Uterus (tissue), 4 donors: ENCODE measurements at places on chromosomes 4 and X. TPM values are rescaled to one million over a fixed set of nuclear protein-coding genes. Genes with fewer than 3 reads are reported as not detected.

GRCh38 chr4:40446839-40447238, 111.7 kb downstream of the CHRNA9 start:
- H3K4me1 ChIP-seq, result no peaks in the 10 kb centered on the region
- no peak overlapping the region for H3K27ac ChIP-seq
- no peak for DNase-seq
- H3K36me3 ChIP-seq, result no peaks in the 10 kb centered on the region
- H3K4me3 ChIP-seq, result no peak overlapping the region
- no peaks in the 10 kb centered on the region for H3K27me3 ChIP-seq

GRCh38 chr4:55440786-55441185, 45.0 kb downstream of the TMEM165 start:
- H3K27me3 ChIP-seq, result no peaks in the 10 kb centered on the region
- H3K4me3 ChIP-seq, result no peak overlapping the region
- no peak overlapping the region for H3K27ac ChIP-seq
- H3K36me3 ChIP-seq, result no peaks in the 10 kb centered on the region

SPINK2 gene
- total RNA-seq, result not detected

GRCh38 chr4:7399440-7400234, 35.1 kb downstream of the PSAPL1 start:
- H3K4me1 ChIP-seq, result no peaks in the 10 kb centered on the region
- no peak for DNase-seq
- H3K4me3 ChIP-seq, result no peak overlapping the region
- H3K36me3 ChIP-seq, result no peaks in the 10 kb centered on the region
- no peak overlapping the region for H3K27ac ChIP-seq

DNA sequence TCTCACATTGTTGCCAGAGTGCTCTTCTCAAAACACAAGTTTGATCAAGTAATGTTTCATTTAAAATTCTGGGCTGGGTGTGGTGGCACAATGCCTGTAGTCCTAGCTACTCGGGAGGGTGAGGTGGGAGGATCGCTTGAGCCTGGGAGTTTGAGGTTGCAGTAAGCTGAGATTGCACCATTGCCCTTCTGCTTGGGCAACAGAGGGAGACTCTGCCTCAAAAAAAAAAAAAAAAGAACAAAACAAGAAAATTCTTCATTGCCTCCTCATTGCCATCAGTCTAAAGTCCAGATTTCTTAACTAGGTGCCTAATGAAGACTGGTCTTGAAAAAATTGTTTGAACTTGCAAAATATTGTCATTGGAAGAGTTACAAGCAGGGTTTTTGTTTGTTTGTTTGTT, 120.1 kb downstream of the MFAP3L start:
- H3K27ac ChIP-seq, result no peak overlapping the region
- no peaks in the 10 kb centered on the region for H3K36me3 ChIP-seq
- DNase-seq, result no peak
- no peaks in the 10 kb centered on the region for H3K27me3 ChIP-seq
- H3K4me3 ChIP-seq, result no peak overlapping the region
- H3K4me1 ChIP-seq, result no peaks in the 10 kb centered on the region

CETN2 gene
- total RNA-seq, result 44.1 TPM

DNA sequence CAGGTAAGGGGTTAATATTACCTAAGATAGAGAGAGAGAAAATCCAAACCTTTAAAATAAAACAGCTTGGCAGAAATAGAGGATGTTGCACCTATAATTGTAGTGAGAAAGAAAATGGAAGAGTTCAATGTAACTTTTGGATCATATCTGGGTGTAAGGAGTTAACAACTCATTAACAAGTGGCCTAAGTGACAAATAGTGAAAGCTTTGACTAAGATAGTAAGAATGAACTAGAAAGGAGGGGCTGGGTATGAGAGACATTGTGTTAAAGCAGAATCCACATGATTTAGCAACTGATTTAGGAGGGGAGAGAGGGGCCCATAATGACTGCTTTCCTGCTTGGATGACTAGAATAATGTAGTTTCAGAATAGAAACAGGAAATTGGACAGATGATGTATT, 761.0 kb downstream of the IL1RAPL1 start:
- peaks cover 9% of the 10 kb centered on the region for H3K27me3 ChIP-seq
- no peak overlapping the region for H3K27ac ChIP-seq
- H3K4me1 ChIP-seq, result no peaks in the 10 kb centered on the region
- no peaks in the 10 kb centered on the region for H3K36me3 ChIP-seq

DNA sequence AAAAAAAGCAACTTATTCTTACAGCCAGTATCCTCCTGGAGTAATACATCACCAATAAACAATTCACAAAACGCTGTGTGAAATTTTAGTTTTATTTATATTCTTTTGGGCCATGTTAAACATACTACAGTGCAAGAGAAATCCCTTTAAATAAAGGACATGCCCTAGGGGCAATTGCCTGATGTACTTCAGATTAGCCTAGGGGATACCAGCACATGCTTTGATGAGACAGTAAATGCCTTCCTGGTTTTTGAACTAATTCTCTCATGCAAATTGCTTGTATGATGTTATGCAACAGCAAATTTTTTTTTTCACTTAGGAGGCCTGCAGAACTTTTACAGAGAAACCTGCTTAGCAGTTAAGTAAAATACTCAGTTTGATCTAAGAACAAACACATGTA, 711.9 kb upstream of the FRG1 start:
- no peak overlapping the region for H3K27ac ChIP-seq
- no peaks in the 10 kb centered on the region for H3K27me3 ChIP-seq
- no peaks in the 10 kb centered on the region for H3K36me3 ChIP-seq
- no peak for DNase-seq
- no peaks in the 10 kb centered on the region for H3K4me1 ChIP-seq
